GM04503 (cell line): ENCODE measurements at places on chromosomes 7 and 10.

DNA sequence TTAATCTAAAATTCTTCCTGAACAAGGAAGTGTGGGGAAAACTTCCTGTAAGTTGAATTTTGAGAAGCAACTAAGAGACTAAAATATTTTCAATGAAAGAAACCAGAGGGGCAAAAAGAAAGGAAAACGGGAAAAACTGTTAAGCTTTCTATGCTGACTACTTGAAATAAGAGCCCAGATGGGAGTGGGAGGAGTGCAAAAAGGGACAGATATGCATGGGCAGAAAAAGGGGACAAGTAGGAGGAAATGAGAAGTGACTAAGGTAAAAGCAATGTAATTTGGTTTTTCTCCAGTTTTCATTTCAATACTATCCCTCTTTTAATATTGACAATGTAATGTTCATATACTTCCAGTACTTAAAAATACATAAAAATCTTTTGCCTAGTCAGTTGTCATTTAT is 11.1 kb downstream of the OGA start:
- no peak for DNase-seq

DNA sequence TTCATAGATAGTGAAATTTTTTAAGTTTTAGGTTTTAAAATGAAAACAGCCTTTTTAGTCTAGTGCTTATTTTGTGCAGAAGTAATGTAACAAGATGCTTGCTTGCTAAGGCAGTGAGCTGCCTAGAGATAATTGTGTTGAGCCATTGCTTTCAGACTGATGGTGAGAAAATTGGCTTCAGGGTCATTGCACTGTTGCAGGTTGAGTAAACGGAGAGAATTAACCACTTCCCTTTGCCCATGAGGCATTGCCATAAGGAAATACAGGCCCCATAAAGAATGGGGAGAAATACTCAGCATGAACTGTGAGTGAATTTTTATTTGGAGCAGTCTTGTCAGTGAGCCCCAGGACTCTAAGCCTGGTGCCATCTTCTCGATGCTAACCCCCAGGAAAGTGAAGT is 140.5 kb downstream of the LRRC4 start:
- DNase-seq = no peak

- no peak for DNase-seq
These were observed at the start of gene NEUROG3 for GRCh38 chr10:69573056-69573806. NEUROG3 (minus strand) TSS chr10:69573422; CDS start chr10:69573043, 379 bp downstream.

- no peak for DNase-seq
These were observed 64.4 kb upstream of the HECTD2 start for GRCh38 chr10:91345716-91346115.

DNA sequence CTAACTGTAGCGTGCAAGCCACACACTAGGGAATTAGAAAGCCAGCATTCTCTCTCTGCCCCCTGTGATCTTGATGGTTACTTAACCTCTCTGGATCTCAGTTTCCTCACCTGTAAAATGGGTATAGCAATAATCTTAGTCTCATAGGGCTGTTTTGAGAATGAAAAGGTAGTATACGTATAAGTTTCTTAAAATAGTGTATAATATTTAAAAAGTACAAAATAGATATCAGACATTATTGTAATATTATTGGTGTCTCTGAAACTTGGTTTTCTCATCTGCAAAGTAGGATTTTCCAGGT is 80.4 kb downstream of the CHN2 start:
- DNase-seq = no peak

- no peak for DNase-seq
These were observed 40.9 kb downstream of the UBN2 start for GRCh38 chr7:139271718-139272628.

GRCh38 chr10:72637398-72637857 is 11.5 kb upstream of the MICU1 start:
- peak; percentile 65 for DNase-seq

DNA sequence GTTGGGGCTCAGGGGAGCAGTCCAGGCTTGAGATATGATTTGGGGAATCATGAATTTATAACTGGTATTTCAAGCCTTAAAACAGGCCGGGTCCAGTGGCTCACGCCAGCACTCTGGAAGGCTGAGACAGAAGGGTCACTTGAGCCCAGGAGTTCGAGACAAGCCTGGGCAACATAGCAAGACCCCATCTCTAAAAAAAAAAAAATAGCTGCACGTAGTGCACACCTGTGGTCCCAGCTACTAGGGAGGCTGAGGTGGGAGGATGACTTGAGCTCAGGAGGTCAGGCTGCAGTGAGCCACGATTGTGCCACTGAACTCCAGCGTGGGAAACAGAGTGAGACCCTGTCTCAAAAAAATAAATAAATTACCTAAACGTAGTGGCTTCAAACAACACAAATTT is 81.7 kb upstream of the GTF2I start:
- no peak for DNase-seq

GRCh38 chr7:74654811-74655210 is 2.7 kb upstream of the GTF2I start:
- DNase-seq = no peak

GRCh38 chr7:93027044-93027443 is 90.7 kb downstream of the SAMD9 start:
- no peak for DNase-seq

- no peak for DNase-seq
These were observed 5.1 kb downstream of the SHH start for GRCh38 chr7:155807065-155807671.

DNA sequence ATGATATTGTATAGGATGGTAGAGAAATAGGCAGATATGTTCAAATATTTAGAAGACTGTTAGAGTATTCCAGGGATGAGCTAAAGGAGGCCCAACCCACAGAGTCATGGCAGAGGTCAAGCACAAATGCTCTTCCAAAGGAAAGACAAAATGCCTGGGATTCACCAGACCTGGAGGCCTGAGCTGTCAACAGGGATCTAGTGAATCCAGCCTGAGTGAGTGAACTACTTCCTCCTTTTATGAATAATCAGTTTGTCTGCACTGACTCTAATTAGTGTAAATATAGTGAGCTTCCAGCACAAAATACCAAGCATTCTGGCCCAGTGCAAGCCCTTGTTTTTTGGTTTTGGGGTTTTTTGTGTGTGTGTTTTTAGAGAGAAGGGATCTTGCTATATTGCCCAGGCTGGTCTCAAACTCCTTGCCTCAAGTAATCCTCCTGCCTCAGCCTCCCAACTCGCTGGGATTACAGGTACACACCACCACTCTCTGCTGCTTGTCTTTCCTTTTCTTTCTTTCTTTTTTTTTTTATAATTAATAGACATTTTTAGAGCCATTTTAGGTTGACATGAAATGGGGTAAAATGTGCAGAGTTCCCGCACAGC is 244.4 kb downstream of the SKIDA1 start:
- no peak for DNase-seq

GRCh38 chr7:80588591-80588990 is 49.9 kb upstream of the CD36 start:
- no peak for DNase-seq

DNA sequence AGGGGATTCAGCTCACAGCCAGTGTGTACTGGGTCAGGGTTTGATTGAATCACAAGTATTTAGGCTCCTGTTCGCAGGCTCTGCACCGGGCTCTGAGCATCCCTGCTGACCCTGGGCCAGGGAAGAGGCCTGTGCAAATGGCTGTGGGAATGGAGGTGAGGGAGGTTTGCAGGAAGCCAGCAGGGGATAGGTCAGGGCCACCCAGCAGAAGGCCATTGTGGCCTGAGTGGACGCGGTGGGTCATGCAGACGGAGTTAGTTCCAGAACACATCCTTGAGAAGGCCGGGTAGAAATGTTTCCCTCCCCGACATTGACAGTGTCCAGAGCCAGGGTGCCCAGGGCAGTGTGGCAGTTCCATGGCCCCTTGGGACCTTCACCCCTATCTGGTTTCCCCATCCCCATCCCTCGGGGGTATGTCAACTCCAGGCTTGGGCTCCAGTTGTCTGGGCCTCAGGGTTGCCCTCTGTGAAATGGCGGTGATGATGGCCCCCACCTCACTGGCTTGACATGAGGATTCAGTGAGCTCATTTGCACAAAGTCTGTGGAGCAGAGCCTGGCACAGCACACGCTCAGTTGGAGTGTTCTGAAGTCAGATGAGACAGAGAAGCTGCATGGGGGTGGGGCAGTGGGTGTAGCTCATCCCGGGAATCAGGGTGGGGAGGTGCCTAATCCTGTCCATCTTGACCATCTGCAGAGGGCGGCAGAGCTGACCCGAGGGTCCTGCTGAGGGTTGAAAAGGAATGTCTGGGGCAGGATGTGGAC is 107.6 kb downstream of the ADCY1 start:
- DNase-seq = no peak

- DNase-seq = no peak
These were observed 10.0 kb downstream of the HHEX start for GRCh38 chr10:92699518-92700381.

DNA sequence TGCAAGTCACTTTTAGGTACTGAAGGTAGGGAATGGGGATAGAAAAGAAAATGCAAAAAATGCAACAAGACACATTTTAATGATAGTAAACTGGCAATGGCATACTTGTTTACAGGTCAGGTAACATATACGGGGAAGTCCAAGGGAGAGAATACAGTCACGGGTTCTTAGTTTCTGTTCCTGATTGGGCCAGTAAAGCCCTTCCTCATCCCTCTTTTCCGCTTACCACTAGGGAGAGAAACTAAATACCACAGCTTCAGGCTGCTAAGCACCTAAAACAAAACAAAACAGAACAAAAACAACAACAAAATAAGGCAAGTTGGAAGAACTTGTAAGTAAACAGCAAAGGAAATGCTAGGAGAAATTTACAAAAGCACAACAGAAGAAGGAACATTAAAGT is 65.2 kb upstream of the OGDHL start:
- DNase-seq = no peak

DNA sequence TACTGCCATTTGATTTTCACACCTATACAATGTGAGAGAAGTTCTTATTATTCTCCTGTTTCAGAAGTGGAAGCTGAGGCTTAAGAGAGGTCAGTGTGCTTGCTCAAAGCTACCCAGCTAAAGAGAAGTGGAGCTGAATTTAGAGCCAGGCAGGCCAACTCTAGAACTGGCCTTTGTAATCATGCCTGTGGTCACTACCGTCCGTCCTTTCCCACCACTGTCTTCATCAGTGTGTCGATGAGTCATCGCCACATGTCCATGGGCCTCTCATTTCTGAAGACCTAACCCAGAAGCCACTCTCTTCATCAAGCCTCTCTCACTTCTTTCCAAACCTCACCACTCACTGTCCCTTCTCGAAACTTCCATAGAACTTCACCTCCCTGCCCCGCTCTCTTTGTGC is 237.8 kb downstream of the KIAA1217 start:
- DNase-seq = peak; percentile 89

GRCh38 chr7:29328811-29329210 is 134.2 kb downstream of the CHN2 start:
- DNase-seq = peak; percentile 28
